Effector memory CD4-positive, alpha-beta T cell (primary cell): ENCODE measurements at places on chromosomes 5 and 9.

- H3K4me3 ChIP-seq = no peak overlapping the region
- H3K4me1 ChIP-seq = no peaks in the 10 kb centered on the region
- H3K27me3 ChIP-seq = no peaks in the 10 kb centered on the region
- no peaks in the 10 kb centered on the region for H3K36me3 ChIP-seq
- DNase-seq = no peak
Observed at GRCh38 chr5:159764283-159765134, 151.8 kb upstream of the ADRA1B start.

DNA sequence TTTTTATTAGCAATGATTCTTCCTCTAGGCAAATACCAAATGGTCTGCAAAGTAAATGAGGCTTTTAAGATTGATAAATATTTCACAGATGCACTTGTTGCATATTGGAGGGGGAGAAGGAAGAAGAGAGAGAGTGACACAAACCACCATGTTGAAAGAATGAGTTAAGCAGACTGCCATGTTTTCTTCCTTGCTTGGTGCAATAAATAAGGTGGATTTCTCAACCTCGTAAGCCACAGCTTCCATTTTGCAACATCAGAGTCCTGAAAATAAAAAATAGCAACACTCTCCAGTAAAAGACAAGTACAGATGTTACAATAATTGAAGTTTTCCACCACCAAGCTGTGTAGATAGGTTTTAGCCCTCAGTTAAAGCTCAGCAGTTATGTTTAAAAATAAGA lies 202.9 kb downstream of the SGCD start:
- H3K27ac ChIP-seq = no peak overlapping the region
- H3K4me1 ChIP-seq = no peaks in the 10 kb centered on the region
- no peaks in the 10 kb centered on the region for H3K36me3 ChIP-seq
- no peak for DNase-seq
- no peak overlapping the region for H3K4me3 ChIP-seq

DNA sequence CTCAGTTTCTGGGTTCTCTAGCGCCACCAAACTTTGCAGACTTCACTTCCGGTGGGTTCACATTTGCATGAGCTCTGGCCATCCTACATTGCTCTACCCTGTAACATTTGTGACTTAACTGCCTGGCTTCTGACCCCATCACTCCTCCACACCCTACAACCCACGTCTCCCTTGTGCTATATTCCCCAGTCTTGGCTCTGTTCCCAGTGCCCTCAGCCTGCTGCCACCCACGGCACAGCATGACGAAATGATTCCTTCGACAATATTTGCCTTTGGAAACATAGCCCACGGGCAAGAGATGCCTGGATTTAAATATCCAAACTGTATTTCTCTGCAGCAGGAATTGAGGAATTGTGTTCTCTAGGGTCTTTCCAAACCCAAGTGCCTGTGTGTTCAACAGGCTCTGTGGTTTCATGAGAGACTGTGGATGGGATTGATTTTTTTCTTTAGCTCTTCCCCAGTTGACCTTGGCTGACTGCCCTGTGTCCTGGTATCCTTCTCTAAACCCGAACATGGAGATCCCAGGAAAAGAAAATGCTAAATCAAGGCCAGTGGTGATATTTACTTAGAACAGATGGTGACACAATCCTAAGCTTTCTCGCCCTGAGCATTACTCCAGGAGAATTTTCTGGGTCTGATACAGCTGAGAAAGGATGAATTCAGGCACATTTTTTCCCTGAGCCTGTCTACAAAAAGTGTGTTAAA lies 44.4 kb upstream of the GRIA1 start:
- no peak overlapping the region for H3K4me3 ChIP-seq
- no peaks in the 10 kb centered on the region for H3K27me3 ChIP-seq
- no peak overlapping the region for H3K27ac ChIP-seq
- H3K4me1 ChIP-seq = no peaks in the 10 kb centered on the region
- no peak for DNase-seq

GRCh38 chr5:9183992-9184391 lies 361.9 kb downstream of the SEMA5A start:
- H3K27me3 ChIP-seq = no peaks in the 10 kb centered on the region
- H3K36me3 ChIP-seq = no peaks in the 10 kb centered on the region
- H3K27ac ChIP-seq = no peak overlapping the region
- no peak overlapping the region for H3K4me3 ChIP-seq

DNA sequence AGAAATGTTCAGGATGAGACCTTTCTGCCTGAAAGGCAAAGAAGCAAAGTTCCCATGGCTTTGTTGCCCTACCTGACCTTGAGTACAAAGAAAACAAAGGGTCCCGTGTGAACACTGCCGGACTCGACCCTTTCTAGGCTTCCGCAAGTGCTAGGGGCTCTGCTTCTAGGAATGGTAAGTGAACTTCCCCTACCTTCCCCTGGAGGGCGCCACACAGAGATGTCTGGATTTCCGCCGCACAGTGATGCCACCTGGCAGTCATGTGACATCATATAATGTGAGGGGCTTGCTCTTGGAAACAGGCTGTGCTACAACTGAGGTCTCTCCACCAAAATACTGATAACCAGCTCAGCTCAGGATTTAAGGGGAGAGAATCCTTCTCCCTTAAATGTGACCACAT lies 56.6 kb downstream of the HSD17B3 start:
- no peaks in the 10 kb centered on the region for H3K4me1 ChIP-seq
- no peak overlapping the region for H3K4me3 ChIP-seq
- no peak overlapping the region for H3K27ac ChIP-seq
- no peaks in the 10 kb centered on the region for H3K27me3 ChIP-seq

GRCh38 chr5:110753600-110753999 lies 14.8 kb downstream of the SLC25A46 start:
- no peak overlapping the region for H3K4me3 ChIP-seq
- H3K27me3 ChIP-seq = no peaks in the 10 kb centered on the region

GRCh38 chr9:134891053-134891452 lies 10.4 kb downstream of the FCN2 start:
- H3K4me3 ChIP-seq = no peak overlapping the region
- no peak overlapping the region for H3K27ac ChIP-seq
- peaks cover 5% of the 10 kb centered on the region for H3K27me3 ChIP-seq

DNA sequence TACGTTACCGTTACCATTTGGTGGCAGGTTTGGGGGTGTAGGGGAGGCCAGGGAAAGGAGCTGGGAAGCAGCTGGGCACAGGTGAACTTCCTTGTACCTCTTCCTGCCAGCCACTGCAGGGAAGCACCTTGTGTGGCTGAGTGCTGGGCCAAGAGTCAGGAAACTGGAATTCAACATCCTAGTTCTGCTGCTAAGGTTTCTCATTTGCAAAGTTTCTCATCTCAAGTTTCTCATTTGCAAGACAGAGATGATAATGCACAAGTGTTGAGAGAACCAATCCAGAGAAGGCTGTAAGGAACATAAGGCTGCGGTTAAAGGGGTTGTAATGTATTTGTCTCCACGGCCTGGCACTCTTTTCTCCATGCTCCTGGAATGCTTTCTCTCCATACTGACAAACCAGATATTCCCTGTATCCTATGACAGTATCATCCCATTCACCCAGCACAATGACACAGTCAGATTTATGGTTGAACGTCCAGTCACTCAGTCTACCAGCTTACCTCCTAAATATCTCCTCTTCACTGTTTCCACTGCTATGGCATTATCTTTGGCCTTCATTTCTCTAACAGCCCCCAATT lies 33.6 kb upstream of the LARP1 start:
- no peaks in the 10 kb centered on the region for H3K4me1 ChIP-seq
- H3K36me3 ChIP-seq = no peaks in the 10 kb centered on the region
- no peak overlapping the region for H3K4me3 ChIP-seq
- H3K27ac ChIP-seq = no peak overlapping the region

DNA sequence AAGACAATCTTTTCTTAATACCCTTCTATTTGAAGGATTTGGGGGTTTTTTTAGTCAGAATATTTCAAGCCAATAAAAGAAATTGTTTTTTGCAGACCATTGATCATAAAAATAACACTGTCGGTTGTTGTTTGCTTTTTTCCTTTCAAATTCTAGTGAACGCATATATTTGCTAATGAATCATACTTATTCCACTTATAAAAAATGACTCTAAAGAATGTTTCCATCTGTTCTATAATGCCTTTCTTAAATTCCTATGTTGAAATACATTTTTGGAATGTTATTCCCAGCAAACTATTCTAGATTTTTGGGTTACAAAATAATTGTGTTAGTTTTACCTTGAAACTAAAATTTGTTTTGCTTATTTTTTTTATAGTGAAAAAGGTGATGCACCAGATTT lies 32.2 kb downstream of the CWC27 start:
- no peaks in the 10 kb centered on the region for H3K27me3 ChIP-seq
- no peak for DNase-seq
- H3K27ac ChIP-seq = no peak overlapping the region
- H3K36me3 ChIP-seq = peaks cover 17% of the 10 kb centered on the region

GRCh38 chr5:31614151-31615020 lies 24.5 kb upstream of the PDZD2 start:
- no peaks in the 10 kb centered on the region for H3K36me3 ChIP-seq
- H3K4me3 ChIP-seq = no peak overlapping the region
- H3K27me3 ChIP-seq = peaks cover 7% of the 10 kb centered on the region
- H3K27ac ChIP-seq = no peak overlapping the region
- H3K4me1 ChIP-seq = no peaks in the 10 kb centered on the region
